ENCODE measurements at places on chromosomes 1 and 21.

- DNase-seq = no peak
These were observed 64.8 kb upstream of the MRPS6 start for GRCh38 chr21:34008618-34009017.

GRCh38 chr1:183093786-183094298, 70.6 kb downstream of the LAMC1 start:
- DNase-seq = peak; percentile 72

- DNase-seq = peak; percentile 45
These were observed 183.8 kb downstream of the DHRS3 start for GRCh38 chr1:12434174-12434573.

- DNase-seq = peak; percentile 45
These were observed 1.3 kb downstream of the EDARADD start for GRCh38 chr1:236395230-236395946.

DNA sequence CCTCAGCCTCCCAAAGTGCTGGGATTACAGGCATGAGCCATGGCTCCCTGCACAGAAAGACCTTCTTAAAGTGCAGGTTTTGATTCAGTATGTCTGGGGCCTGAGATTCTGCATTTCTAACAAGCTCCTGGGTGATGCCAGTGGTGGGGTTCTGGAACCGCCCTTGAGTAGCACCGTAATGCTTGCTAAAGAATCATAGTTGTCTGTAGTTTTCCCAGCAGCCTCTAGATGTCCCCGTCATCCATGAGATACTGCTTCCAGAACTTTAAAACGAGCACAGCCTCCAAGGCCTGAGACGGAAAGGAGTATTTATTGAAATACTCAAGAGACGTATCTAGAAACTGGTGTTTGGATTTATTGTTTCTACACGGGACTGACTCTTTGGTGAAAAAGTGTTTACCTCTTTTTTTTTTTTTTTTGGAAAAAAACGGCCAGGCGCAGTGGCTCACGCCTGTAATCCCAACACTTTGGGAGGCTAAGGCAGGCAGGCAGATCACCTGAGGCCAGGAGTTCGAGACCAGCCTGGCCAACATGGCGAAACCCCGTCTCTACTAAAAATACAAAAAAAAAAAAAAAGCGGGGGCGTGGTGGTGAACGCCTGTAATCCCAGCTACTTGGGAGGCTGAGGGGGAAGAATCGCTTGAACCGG, 2.6 kb upstream of the TOR3A start:
- DNase-seq = peak; percentile 82

DNA sequence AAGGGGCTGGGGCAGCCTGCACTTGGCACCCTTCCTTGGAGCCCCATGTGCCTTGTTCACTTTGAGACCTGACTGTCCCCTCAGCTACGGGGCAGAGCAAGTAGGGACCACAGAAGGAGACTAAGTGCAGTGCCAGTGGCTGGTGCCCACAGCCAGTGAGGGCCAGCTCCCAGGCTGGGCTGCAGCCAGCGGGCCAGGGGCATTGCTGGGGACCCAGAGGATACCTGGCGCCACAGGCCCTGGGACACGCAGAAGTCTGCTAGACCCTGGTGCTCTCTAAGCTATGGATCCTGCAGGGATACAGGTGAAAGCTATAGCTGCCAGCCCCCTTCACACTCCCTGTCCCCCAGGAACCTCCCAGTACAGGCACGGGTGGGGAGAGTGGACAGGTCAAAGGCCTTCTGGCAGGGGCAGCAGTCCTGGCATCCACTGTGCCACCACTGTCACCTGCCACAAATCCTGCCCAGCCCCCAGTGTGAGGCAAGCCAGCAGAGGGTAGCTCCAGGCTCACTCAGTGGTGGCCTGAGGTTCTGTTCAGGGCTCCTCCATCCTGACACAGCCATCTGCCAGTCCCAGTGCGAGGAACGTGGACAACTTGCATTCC, 1.3 kb downstream of the CLCNKA start:
- DNase-seq = no peak

- no peak for DNase-seq
These were observed 149.1 kb downstream of the PLPP3 start for GRCh38 chr1:56430141-56430839.

GRCh38 chr1:65343286-65343685, 33.9 kb downstream of the DNAJC6 start:
- DNase-seq = peak; percentile 16

DNA sequence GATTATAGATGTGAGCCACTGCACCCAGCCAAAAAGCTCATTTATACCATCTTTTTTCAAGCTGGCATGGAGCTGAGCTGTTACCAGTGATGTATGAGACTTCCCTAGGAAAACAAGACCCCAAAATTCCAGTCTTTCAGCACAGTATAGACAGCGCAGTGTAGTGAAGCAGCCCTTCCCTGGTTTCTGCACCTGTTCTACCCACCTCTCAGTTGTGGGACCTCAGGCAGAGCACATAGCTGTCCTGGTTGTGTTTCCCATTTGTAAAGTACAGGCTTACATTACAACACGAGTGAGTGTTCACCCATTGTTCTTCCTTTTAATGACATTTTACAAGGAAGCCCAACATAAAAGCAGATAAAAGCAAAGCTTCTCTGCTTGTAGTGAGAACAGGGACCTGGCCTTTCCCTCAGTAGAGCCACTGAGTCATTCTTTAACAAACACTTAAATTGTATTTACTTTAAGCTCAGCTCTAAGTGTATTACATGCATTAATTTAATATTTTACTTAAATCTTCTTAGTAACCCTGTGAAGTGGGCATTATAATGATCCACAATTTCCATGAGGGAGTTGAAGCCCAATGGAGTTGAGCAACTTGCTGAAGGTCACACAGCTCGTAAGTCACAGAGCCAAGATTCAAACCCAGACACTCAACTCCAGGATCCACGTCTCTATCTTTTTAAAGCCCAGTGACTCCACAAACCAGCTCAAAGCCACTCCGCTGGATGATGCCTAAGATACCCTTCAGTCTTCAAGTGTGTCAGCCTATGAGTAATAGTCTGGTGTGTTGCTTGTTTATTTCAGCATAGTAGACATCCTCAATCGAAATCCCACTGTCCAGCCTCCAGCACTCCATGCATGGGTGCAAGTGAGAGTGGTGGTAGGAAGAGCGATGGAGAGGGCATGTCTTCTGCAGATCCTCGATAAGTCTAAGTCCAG, 40.5 kb upstream of the CAPZB start:
- no peak for DNase-seq

DNA sequence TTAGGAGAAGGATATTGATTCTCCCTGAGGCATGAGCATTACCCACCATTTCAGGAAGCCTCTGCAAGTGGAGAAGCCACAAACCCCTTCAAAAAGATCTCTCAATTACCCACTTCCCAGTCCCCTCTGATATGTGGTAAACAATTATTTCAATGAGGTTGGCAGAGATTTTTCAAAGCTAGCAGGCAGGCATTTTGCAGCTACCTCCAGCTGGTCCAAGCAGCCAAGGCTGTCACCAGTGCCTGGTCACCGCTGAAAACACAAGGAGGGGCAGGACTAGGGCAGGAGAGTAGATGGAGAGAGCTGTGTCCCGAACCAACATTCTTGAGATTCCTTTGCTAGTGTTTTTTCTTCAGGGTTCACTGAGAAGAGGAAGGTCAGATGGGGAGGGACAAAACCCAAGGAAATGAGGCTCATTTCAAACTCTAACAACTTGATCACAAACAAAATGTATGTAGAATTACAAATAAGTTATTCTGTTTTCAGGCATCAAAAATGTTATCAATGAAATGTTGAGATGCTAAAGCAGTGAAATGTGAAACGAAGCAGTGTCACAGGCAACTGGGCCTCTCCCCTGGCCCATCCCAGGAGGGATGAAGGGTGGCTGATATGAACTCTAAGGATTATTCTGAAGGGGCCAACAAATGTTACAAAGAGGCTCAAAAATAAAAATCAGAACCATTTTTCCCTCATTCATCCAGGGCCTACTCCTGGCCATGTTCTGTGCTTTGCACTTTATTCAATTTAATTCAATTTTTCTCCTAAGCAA, 22.3 kb downstream of the APP start:
- peak; percentile 61 for DNase-seq

GRCh38 chr21:34887105-34887442, 162.0 kb downstream of the RUNX1 start:
- DNase-seq = peak; percentile 50

DNA sequence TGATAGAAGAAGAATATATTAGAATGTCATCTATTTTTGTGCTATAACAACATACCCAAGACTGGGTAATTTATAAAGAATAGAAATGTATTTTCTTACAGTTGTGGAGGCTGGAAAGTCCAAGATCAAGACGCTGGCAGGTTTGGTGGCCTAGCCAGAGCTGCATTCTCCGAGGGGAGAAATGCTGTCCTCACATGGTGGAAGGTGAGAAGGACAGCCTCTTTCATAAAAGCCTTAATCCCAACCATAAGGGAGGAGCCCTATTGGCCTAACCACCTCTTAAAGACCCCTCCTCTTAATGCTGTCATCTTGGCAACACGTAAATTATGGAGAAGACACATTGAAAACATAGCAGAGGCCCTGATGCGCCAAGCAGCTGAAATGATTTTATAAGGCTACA, 60.1 kb upstream of the KAZN start:
- no peak for DNase-seq
